ENCODE measurements at places on chromosomes 3 and 15.

DNA sequence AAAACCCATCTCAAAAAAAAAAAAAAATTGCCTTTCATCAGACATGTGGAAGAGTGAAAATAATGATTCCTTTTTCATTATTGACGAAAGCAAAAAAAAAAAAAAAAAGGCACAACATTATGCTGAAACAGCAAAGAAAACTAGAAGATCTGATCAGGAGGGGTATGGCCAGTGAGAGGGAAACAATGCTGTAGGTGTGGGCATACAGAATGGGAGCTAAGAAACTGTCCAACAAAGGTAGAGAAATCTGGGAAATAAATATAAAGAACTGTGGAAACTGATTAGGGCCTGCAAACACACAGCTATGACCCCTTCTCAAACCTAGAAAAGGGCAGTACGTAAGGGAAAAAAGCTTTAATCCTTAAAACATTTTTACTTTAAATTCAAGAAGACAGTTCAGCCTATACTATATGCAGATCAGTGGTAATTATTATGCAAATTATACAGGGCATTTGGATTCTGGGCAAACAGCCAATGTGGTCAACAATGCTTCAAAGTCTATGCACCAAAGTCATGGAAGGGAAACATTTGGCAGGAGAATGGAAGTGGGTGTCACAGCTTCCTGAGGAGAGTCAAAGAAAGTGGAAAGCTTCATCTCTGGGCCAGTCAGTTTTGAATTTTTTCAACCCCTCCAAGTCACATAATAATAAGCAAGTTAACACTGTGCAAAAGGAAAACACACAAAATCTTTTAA lies 68.3 kb upstream of the SLC12A8 start:
- DNase-seq, result peak; percentile 57

- DNase-seq, result no peak
These were observed 7.1 kb downstream of the CPLX3 start for GRCh38 chr15:74833376-74834107.

- peak; percentile 73 for DNase-seq
These were observed 29.0 kb upstream of the FURIN start for GRCh38 chr15:90839187-90840071.

DNA sequence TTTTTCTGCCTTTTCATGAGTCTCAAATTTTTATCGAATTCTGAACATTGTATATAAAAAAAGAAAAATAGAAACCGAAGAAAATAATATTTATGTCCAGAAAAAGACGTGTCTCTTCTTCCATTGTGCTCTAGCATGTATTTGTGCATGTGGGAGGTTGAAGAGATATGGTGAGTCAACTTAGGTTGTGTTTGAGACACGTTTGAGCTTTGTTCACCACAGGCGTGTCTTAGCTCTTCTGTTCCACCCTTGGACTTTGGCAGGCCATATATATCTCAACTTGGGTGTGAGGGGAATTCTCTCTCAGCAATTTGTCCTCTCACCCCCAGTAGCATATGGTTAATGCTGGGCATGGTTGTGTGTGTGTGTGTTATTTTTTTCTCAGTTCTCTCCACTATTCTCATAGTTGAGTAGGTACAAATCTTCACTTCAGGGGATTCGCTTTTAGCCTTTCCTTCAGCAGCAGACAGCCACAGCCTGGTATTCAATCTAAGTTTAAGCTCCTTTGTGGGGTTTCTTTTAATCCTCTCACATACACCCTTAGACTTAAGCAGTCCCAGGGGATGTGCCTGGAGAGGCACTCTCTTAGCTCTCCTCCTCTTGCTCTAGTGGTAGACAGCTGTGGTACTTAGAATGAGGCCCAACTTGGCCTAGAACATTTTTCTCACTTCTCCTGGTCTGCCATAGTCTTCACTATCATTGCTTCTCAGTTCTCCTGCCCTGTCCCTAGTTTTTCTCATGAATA lies 286.5 kb upstream of the RBMS3 start:
- DNase-seq, result no peak

- peak; percentile 18 for DNase-seq
These were observed 82.4 kb upstream of the HERC1 start for GRCh38 chr15:63915873-63916771.
